ENCODE measurements at places on chromosomes 16 and 17. TPM values are rescaled to one million over a fixed set of nuclear protein-coding genes. Genes with fewer than 3 reads are reported as not detected.

The GPRC5C gene
- total RNA-seq: 10.0 TPM

The TLCD3B gene
- total RNA-seq: not detected

The RASL10B gene
- total RNA-seq: under 0.01 TPM

The CHST4 gene
- total RNA-seq: not detected

The LYRM9 gene
- 3.6 TPM for total RNA-seq

The CCL14 gene
- 24.7 TPM for total RNA-seq

The KRT25 gene
- not detected for total RNA-seq

The SDK2 gene
- under 0.01 TPM for total RNA-seq

The SPATA22 gene
- not detected for total RNA-seq

The MYO15A gene
- total RNA-seq: 0.26 TPM

The INO80E gene
- total RNA-seq: 13.0 TPM
